H7 (cell line): ENCODE measurements at places on chromosomes 6 and 20. TPM values are rescaled to one million over a fixed set of nuclear protein-coding genes. Genes with fewer than 3 reads are reported as not detected.

Gene XKR7
- total RNA-seq, result 0.63 and 0.73 TPM in 2 replicates

DNA sequence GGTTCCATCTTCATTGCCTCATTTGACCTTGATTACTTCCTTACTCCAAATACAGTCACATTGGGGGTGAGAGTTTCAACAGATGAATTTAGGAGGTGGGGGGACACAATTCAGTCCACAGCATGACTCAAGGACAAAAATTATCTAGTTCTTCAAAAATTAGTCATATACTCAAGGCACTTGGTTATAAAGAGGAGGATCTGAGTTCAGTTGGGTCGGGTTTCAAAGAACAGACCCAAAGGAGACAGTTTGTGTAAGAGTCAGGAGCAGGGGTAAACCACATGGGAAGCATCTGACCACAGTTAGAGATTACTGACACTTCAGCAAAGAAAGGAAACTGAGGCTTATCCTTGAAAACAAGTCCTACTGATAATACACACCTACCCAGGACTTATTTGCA lies 138.0 kb downstream of the TBC1D7 start:
- DNase-seq, result no peak

DNA sequence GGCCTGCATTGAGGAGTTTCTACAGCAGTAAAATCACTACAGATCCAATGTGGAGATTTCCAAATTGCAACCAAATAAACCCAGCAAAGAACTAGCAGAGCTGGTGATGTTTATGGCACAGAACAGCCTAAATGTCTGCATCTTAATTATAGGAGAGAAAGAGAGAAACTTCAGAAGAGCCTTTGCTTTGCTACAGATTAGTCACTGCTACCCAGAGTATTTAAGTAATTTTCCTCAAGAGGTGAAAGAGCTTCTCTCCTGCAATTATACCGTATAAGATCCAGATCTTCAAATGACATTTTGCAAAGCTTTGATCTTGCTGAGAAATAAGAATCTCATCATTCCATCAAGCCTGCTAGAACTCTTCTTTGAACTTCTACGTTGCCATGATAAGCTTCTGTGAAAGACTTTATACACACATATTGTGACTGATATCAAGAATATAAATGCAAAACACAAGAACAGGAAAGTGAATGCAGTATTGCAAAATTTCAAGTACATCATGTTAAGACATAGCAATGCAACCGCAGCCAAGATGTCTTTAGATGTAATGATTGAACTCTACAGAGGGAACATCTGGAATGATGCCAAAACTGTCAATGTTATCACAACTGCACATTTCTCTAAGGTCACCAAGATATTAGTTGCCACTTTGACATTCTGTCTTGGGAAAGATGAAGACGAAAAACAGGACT lies 48.0 kb downstream of the MKKS start:
- no peak for DNase-seq

GRCh38 chr6:146890644-146891434 lies 292.1 kb downstream of the ADGB start:
- no peak for DNase-seq

DNA sequence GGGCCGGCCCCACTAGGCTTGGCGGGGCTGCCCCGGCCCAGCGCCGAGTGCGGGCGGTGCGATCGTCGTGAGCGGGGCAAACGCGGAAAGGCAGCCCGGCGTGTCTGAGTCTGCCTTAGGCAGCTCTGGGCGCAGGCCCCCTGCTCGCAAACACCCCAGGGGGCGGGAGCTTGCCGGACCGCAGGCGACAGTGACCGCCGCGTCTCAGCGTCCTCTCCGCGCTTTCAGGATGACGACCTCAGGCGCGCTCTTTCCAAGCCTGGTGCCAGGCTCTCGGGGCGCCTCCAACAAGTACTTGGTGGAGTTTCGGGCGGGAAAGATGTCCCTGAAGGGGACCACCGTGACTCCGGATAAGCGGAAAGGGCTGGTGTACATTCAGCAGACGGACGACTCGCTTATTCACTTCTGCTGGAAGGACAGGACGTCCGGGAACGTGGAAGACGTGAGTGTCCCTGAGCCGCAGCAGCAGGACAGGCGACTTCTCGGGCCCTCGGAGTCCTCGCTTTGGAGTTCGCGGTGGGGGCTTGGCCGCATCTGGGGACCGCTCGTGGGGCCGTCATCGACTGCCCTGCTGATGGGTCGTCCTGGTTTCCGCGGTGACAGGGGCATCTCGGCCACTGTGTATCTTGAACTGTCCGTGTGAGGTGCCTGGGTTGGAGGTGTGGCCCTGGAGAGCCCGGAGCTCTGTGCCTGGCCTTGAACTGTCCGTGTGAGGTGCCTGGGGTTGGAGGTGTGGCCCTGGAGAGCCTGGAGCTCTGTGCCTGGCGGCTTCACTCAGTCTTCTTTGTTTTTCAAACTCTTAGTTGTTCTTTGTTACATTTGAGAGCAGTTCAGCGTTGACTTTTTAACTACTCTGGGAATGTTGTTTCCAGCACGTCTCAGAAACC lies 786 bp downstream of the ADRM1 start:
- no peak for DNase-seq

DNA sequence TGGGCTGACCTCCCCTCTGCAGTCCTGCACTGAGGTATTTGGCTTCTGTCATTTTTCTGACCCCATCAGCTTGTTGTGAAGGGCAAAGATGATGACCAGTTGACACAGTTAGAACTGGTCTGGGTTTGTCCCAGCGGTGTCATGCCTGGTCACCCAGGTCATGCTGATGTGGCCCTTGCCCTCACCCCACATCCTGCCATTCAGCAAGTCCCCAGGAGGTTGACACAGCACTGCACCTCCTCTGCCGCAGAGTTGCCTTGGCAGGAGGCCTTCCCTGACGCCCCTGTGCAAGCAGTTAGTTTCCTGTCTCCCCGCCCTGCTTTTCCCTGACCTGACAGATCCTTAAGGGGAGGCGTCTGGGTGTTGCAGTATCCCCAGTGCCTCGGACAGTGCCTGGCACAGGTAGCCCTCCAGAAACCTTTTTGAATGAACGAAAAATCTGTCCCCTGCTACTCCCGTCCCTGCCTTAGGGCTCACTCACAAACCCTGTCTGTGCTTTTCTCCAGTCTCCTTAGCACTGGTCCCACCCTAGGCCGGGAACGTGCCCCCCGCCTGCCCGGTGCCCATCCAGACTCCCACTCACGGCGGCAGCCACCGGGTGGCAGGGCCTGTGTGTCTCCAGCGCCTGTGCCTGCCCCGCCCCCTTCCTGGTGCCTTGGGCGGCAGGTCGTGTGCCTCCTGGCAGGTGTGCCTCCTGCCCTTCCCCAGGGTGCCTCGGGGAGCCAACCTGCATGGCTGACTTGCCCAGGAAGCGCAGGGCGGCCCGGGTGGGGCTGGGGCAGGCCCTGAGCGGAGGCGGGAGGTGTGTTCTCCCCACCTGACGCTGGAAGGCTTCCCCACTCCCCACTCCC lies 146.3 kb upstream of the RNF24 start:
- DNase-seq, result peak; percentile 81

DNA sequence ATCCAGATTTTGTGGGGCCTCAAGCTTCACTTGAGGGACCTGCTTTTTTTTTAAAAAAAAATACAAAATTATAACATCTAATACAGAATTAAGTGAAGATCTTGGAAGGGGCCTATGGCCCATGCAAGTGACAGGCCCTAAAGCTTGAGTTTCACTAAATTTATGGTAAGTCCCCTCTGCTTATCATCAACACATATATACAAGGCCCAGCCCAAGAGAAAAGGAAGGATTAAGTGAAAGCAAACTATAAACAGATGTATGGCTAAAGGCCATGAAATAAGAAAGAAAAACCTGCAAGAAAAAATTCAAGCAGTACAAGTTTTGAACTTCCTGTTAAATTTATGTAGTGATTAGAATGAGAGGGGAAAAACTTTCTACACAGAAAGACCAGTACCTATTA lies 86.8 kb downstream of the CDC40 start:
- DNase-seq, result no peak

- DNase-seq, result no peak
Observed at GRCh38 chr20:35988910-35989463, 20.6 kb downstream of the CNBD2 start.

DNA sequence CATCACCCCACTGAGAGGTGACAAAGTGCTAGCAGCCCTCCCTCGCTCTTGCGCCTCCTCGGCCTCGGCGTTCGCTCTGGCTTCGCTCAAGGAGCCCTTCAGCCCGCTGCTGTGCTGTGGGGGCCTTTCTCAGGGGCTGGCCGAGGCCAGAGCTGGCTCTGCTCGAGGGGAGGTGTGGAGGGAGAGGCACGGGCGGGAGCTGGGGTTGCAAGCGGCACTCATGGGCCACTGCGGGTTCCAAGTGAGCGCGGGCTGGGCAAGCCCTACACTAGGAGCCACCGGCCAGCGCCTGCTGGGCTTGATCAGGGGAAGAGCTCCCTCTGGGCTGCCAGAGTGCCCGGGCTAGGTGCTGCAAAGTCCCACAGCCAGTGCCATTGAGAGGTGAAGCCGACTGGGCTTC lies 964.8 kb upstream of the GJE1 start:
- DNase-seq, result no peak

DNA sequence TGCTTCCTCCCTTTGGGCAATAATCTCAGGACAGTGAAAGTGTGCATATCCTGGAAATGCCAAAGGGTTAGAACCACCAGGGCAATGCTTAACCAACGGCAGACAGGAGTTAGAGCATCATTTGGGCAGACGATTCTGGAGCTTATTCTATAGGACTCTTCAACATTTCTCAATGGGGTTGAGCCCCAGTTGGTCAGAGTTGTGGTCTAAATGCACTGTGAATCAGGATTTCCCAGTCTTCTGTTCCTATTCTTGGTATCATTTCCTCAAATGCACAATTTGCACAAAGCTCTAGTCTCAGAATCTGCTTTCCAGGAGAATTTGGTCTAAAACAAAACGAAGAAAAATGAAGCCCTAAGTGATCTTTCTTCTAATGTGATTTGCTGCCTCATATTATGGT lies 389.6 kb upstream of the JAG1 start:
- DNase-seq, result no peak

Gene SRMS
- total RNA-seq, result 0.21 and 0.33 TPM in 2 replicates

Gene CCR6
- total RNA-seq, result not detected in 2 replicates

DNA sequence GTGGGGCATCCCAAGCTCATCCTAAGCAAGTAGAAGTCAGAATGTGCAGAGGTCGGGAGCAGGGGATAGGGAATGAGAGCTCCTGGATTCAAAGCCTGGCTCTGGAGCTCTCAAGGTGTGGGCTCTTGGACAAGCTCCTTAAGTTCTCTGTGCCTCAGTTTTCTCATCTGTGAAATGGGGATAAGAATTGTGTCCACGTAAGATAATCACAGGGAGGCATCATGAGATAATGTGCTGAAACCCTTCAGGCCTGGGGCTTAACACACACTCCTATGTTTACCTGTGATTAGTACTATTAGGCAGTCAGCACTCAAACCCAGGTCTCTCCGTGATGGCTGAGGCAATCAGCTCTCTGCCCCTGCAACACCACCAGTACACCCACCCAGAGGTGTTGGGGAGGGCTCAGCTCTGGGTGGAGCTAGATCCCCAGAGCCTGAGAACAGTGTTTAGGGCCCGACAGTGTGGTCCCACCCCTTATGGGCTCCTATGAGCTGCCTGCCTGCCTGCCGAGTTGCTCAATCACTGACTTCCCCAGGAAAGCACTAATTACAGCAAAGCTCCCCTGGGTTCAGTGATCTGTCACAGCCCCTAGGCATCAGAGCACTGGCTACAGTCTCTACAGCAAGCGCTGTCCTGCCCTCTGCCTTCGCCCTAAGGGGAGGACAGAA lies 6.3 kb upstream of the SIRPA start:
- no peak for DNase-seq

DNA sequence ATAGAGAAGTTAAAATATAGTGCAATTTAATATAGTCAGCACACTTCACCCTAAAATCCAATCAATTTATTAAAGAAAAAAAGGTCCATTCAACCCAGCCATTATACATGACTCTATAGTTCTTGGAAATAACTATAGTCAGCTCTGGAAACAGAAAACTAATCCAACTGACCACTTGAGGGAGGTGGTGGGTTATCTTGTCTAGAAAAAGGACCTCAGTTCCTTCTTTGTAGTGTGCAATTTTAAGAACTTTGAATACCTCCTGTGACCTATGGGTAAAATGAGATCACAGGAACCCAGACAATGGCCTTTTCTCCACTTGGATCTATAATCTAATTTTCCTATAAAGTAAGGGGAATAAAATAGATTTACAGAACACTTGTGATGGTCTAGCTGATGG lies 163.6 kb upstream of the CENPW start:
- no peak for DNase-seq

DNA sequence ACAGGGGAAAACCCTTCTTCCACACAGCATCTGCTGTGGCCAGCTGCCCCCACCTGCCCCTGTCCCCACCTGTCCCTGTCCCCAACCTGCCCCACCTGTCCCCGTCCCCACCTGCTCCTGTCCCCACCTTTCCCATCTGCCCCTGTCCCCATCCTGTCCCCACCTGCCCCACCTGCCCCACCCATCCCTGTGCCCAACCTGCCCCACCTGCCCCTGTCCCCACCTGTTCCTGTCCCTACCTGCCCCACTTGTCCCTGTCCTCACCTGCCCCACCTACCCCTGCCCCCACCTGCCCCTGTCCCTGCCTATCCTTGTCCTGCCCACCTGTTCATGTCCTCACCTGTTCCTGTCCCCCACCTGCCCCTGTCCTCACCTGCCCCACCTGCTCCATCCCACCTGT lies 6.4 kb upstream of the MYT1 start:
- no peak for DNase-seq

DNA sequence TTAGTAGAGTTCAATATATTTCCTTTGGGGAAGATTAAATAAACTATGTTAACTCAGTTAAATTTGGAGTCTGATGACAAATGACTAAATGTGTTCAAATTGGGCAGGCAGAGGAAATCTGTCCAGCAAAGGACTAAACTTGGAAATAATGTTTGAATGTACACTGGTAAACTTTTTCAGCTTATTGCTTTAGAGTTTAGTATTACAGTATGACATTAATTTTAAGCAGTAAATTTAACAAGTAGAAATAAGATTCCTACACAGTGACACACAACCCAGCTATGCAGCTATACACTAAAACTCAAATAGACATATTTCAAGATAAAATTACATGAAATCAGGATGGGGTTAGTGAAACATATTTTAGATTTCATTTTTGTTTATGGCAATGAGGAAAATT lies 42.6 kb upstream of the HDGFL1 start:
- no peak for DNase-seq

Gene POU5F1
- 4,433 and 5,140 TPM in 2 replicates for total RNA-seq

GRCh38 chr6:117992856-117993255 lies 85.8 kb downstream of the SLC35F1 start:
- DNase-seq, result no peak

Gene BMP6
- 0.37 and 0.73 TPM in 2 replicates for total RNA-seq

DNA sequence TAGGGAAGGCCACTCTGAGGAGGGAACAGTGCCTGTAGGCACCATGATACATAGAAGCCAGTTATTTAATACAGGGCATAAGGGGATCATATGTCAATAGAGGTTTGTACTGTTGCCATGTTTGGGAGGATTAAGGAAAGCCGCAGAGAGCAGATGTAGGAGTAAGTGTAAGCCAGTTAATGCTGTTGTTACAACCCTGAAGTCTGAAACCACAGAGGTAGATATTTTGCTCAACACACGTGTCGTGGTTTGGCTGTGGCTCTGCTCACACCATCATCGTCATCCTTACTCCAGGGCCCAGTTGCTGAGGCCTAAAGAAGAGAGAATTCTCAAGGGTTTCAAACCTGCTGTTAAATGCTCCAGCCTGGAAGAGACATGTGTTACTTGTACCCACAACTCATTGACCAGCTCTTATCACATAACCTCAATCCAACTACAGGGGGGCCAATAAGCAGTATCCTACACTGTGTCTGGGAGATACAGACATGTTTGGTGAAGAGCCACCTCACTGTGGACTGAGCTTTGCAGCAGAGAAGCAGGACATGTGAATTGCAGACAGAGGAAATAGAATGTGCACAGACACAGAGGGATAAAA lies 31.0 kb upstream of the PSMF1 start:
- no peak for DNase-seq
